ENCODE measurements at places on chromosomes 1 and 21.

DNA sequence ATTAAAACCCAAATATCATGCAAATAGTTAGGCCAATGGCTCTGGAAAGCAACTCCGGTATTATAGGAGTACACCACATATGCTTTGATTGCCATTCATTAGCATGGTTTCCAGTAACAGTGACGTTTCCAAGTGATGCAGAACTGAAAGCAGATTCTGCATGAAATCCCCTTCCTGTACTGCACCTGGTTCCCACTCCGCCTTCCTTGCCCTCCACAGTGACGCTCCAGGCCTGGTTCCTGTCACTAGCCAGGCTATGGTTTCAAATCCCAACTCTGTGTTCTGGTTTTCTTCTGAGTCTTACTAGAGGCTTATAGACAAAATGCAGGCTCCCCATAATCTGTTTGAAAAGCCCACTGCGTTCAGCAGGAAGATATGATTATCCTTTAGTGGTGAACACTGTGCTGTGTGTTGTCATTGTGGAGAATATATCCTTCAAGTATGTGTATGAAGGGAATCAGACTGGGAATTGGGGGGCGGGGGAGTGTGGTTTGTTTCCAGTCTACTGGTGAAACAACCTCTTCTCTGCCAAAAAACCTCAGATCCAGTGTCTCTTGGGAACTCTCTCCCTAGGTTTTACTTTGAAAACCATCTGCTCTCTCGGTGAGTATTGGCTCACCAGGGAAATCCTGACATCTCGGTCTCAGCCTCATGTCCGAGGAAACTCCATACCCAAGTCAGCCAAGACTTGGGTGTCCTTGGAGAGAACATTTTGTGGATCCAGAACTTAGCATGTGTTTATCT, 78.7 kb downstream of the TYW3 start:
- DNase-seq = no peak

GRCh38 chr21:15560383-15561056, 169.3 kb upstream of the USP25 start:
- DNase-seq = no peak

DNA sequence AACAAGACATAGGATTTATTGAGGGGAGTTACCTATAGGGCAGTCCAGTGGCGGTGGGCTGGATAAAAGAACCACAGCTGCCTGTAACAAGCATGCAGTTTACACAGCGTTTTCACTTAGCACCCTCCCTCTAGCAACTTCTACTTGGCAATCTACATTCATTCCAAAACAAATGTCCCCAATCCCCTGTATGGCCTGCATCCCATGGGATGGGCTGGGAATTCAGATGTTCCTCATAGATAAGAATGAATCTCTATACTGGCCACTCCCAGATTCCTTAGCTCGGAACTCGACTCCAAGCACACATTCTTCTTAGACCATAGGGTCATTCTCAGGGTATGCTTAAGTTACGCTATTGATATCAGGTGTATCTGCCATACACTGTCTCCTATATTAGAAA, 33.3 kb downstream of the PCP4 start:
- no peak for DNase-seq

DNA sequence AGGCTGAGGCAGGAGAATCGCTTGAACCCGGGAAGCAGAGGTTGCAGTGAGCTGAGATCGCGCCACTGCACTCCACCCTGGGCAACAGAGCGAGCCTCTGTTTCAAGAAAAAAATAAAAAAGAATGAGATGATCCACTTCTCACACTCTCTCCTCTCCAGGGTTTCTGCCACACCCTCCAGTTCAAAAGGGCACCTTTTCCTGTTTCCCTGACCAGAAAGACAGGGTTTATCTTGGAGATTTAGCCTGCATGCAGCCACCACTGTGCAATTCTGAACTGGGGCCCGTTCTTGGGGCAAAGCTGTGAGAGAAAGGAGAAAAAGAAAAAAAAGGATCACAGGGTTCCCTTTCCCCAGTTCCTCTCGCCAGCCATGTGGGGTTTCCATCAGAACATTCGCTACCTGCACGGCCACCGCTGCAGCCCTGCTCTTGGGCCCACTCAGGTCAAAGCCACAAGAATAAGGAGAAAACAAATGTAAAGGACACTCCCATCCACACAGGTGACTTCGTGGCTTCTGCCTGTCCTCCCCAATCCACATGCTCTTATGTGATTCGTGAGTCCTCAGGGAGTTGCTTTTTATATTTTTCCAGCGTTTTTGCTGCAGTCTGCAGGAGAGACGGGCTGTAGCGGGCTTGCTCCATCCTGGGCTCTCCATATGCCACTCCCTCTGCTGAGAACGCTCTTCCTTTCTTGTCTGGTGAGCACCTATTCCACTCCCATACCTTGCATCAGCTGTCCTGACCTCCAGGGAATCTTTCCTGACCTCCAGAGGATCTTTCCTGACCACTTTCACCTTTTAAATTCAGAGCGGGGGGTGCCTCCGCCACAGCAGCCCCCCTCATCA, 26.4 kb downstream of the GNG4 start:
- no peak for DNase-seq

- no peak for DNase-seq
Measured at GRCh38 chr1:234303231-234303630, 70.0 kb upstream of the COA6 start.

- DNase-seq = no peak
Measured at GRCh38 chr1:169107603-169108208, 1.2 kb downstream of the ATP1B1 start.

- DNase-seq = no peak
Measured at GRCh38 chr21:35091496-35091895, 42.4 kb upstream of the RUNX1 start.

- DNase-seq = no peak
Measured at GRCh38 chr1:17561561-17561985, 22.1 kb downstream of the ARHGEF10L start.

DNA sequence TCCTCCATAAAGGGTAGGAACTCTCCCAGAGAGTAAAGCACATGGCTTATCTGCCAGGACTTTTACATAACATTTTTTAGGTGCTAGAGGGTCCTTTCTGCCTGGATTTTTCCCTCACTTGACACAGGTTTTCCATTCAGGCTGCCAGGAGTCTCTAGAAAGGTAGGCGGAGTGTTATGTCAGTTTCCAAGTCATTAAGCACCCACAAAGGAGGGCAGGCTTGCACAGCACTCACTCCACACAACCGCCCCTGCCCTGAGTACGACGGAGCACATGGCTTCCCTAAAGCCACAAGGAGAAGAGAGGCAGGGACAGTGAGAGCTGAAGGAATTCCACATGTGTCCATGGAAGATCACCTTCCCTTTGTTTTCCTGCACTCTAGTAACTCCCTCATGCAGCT, 55.7 kb downstream of the CAPZB start:
- DNase-seq = no peak

DNA sequence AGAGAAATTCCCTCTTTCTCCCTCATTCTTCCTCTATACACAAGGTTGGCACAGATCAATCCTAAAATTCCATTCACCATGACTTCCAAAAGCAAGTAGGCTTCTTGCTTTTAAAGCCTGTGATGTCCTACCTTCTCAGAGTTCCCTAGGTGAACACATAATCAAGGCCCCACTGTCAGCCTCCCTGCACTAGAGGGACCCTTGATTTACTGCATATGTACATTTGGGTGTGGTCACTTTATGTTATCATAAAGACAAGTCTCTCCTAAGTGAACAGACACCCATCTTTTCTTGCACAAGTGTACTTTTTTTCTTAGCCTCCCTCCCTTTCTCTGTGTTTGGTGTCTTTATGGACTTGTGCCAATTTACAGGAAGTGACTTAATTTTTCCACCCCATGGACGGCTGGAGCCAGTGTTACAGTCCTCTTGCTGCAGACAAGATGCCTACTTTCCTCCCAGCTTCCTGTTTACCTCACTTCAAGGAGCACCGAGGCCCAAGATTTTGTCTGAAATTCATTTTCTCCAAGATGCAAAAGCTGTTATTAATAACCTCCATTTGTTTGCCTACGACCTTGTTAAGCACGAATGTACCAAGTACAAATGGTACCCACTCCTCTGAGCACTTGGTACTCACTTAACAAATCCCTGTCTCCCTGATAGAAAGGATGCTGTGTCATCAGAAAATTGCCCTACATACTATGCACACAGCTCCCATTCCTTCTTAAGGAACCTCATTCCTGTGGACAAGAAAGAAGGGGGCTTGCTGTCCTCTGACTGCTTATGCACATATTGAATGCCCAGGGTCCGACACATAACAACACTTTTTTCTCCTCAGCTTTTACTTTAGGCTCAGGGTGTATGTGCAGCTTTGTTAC, 82.8 kb upstream of the SLC44A3 start:
- no peak for DNase-seq

DNA sequence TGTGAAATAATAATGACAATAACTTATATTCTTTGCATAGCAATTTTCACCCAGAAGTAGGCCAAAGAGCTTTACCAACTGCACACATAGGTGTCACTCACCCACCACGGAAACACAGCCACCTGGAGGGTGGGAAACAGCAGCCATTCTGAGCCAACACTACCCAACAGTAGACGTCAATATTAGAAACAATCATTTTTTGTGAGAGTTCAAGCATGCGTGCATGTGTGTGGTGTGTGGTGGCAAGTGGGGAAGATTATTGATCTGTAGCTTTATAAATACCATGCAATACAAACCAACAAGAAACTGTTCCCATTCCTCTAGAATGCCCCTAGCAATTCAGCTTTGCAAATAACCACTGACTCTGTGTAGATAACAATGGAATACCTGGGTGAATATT, 19.1 kb downstream of the PROX1 start:
- DNase-seq = no peak

- no peak for DNase-seq
Measured at GRCh38 chr1:53687426-53687825, 51.5 kb downstream of the GLIS1 start.

GRCh38 chr1:149945206-149945605, 8.5 kb upstream of the MTMR11 start:
- no peak for DNase-seq

GRCh38 chr1:8024329-8024728, 1.8 kb downstream of the ERRFI1 start:
- no peak for DNase-seq

DNA sequence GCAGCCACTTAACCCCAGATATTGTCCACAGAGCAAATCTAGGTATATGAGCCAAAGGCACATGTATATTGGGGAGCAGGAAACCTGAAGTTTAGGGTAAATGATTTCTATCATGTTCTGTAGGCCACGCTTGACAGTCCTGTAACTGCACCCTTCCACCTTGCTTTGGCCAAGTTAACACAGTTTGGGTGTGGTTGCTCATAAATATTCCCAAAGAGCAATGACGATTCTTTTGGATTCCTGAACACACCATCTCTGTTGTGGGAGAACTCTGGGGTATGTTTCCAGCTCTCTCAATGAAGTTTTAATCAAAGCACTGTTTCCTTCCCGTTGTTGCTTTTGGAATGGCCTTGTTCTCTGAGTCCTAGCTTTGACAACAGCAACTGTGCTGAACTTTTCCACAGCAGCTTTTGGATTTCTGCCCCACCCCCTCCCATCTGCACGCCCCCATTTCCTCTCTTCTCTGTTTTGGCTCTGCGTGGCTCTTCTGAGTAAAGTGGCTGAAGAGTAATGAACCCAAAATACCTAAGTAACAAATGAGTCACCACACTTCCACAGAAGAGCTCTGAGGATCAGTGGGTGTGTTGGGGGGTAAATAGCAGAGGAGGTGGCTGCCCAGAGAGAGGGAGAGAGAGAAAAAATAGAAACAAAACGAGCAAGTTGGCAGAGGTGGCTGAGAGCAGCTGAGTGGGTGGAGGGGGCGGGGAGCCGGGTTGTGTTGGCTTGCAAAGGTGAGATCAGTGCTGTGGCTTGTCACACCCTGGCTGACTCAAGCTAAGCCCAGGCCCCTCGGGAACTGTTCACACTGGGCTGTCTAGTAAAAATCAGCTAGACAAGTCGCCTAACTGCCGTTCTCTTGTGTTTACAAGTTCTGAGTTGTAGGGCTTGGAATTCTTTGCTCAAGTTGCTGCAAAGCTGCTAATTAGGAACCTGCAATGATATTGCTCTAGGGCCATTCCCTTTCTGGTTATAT, 26.9 kb upstream of the RAP1A start:
- DNase-seq = peak; percentile 87

GRCh38 chr1:179823693-179824092, 53.9 kb downstream of the TOR1AIP2 start:
- no peak for DNase-seq

DNA sequence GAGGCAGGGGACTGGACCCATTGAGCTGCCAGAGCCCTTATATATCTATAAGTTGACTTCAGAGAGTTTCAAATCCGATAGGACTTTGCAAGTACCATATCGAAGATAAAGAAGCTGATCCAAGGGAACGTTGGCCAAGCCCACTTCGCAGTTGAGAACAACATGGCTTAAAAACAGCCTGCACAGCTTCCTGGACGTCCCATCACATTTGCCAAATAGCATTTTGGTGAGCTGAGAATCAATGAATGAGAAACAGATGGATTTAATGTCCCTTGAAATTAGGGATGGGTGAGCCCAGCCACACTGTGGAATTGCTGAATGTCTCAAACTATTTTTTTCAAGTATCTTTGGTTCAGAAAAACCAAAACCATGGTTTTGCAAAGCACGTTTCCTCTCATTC, 64.8 kb downstream of the KCNJ15 start:
- DNase-seq = no peak

GRCh38 chr1:179925922-179926849, 28.4 kb upstream of the CEP350 start:
- DNase-seq = no peak

DNA sequence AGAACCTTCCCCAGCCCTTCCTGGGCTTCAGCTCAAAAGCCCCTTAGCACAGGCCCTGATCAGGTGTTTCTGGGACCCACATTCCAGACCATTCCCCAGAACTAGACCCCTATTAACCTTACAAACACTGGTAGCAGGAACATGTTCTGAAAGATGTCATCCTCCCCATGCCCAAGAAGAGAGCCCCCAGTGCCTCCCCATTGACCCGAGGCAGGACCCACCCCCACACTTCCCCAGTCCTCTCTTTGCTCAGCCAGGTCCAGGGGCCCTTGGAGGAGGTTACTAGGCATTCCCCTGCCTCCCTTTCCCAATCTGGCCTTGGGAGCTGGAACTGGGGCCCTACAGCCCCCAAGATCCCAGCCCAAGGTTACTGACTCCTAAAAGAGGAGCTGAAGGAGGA, 38.9 kb upstream of the HMGB4 start:
- DNase-seq = no peak

- DNase-seq = no peak
Measured at GRCh38 chr1:228925691-228926090, 190.4 kb downstream of the RHOU start.

- DNase-seq = no peak
Measured at GRCh38 chr1:3730543-3731247, 21.6 kb upstream of the CCDC27 start.

Data from skin of body (tissue), 3 donors.